ENCODE measurements at places on chromosomes 16 and 17. TPM values are rescaled to one million over a fixed set of nuclear protein-coding genes. Genes with fewer than 3 reads are reported as not detected.

Gene TENT4B
- 5.5 TPM for total RNA-seq

Gene SMIM5
- 11.4 TPM for total RNA-seq

Gene RUNDC3A
- 0.85 TPM for total RNA-seq

Gene ELMO3
- total RNA-seq: 1.0 TPM

GRCh38 chr16:11792410-11793241 is 4.4 kb downstream of the ZC3H7A start:
- no peak for DNase-seq

- DNase-seq: peak; percentile 30
Observed at GRCh38 chr16:73794994-73795393, 501.6 kb upstream of the PSMD7 start.

DNA sequence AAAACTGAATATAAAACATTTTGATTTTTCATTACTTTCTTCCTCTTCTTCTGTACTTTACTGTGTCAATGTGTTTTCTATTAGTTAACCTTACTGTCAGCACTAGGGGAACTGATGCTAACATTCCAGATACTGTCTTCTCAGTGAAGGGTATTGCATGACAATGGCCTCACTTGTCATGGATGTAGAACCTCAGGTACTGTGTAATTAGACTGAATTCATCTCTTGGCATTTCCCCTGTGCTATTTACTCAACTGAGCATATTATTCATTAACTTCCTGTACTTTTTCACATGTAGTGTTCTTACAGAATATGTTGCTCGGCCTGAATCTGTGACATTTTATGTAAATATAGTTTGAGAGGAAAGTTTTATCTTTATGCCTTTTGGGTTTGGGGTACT is 237.0 kb downstream of the CA10 start:
- no peak for DNase-seq

- DNase-seq: peak; percentile 23
Observed at GRCh38 chr16:89687092-89687940, 827 bp downstream of the CDK10 start.

GRCh38 chr16:7211781-7212180 is 120.9 kb upstream of the RBFOX1 start:
- no peak for DNase-seq

- no peak for DNase-seq
Observed at GRCh38 chr17:32658470-32659418, 172.0 kb downstream of the CDK5R1 start.

DNA sequence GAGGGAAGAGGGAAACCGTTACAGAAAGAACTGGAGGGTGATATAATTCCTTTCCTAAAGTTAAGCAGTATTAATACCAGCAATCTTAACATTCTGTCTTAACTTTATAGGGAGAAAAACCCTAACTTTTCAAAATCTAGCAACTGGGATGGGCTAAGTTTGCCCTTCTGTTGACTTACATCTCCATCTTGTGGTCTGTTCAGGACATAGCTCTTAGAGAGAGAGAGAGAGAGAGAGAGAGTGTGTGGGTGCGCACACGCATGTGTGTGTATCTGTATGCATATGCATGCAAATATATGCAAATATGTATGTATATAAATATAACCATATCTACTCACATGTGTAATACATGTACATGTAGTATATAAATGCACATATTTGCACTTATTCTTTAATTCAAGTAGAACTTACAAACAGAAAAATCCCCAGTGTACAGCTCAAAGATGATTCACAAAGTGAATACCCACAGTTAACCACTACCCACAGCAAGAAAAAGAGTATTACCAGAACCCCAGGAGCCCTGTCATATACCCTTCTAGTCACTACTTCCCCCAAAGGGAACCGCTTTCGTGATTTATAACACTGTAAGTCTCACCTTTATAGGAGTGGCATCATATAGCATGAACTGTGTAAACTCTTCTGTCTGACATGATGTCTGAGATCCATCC is 46.5 kb downstream of the STX8 start:
- DNase-seq: no peak

DNA sequence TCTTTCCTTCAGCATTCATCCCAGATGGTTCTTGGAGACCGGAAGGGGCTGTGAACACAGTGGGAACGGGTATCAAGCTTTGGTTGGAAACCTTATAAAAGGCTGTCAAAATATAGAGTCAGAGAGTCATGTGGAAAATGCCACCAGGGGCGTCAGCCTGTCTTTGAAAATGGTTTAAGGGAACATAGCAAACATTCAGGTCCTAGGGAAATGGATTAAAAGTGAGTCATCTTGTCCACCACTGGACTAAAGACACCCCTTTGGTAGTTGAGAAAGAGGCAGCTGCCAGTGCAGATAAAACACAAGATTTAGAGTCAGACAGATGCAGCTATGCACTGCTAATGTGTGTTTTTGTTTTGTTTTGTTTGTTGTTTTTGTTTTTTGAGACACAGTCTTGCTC is 47.8 kb upstream of the BCO1 start:
- no peak for DNase-seq

DNA sequence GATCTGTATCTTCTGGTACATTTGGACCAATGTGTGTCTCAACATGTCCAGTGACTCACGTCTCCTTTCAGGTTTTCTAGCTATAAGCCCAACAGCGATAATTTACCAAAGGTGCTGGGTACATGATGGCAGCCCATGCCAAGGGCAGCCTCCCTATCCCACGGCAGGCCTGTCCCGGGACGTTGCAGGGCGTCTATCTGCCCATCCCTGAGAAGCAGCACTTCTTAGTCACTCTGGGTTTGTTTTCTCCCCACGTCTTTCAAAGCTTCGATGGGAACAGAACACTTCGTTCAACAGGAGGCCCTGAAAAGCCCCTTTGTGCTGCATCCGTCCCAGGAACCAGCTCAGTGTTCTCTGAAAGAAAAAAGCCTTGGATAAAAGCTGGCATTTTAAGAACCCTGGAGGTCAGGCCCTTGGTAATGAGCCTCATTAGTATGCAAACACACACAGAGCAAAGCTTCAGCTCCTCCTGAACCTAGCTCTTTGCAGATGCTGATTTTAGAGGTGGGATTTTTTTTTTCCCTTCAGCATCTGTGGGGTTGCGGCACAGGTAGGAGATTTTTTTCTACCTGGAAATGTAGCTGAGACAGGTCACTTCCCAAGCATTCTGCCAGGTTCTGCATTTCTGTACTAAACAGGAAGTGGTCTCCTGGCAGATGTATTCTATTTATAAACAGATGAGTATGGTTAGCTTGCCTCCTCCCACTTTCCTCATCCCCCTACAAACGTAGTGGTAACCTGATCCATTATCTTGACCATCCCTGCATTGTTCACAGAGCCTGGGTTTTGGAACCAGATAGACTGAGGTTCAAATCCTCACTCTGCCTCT is 17.5 kb upstream of the MT4 start:
- DNase-seq: no peak

GRCh38 chr17:5699814-5700213 is 115.5 kb upstream of the NLRP1 start:
- no peak for DNase-seq

- DNase-seq: peak; percentile 51
Observed at GRCh38 chr16:87227296-87227951, 89.8 kb downstream of the C16orf95 start.

Measured in left cardiac atrium (tissue), 4 donors.